A549 (cell line): ENCODE measurements at places on chromosomes 6 and 20. TPM values are rescaled to one million over a fixed set of nuclear protein-coding genes. Genes with fewer than 3 reads are reported as not detected.

DNA sequence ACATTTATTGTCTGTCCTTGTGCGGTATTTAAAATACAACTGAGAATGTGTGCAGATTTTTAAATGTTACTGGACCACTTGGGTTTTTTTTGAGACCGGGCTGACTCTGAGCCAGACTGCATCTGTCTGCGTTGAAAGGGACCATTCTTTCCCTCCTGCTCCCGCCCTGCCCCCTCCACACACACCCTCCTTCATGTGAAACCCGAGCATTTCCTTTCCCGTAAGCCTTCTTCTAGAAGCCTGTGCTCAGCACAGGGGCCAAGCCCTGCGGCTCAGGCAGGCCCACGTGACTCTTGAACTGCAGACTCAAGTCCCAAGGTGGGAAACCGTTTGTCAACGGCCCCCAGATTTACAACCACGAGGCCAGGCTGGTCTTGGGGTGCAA is 82.7 kb upstream of the FOXC1 start:
- no peak for DNase-seq

DNA sequence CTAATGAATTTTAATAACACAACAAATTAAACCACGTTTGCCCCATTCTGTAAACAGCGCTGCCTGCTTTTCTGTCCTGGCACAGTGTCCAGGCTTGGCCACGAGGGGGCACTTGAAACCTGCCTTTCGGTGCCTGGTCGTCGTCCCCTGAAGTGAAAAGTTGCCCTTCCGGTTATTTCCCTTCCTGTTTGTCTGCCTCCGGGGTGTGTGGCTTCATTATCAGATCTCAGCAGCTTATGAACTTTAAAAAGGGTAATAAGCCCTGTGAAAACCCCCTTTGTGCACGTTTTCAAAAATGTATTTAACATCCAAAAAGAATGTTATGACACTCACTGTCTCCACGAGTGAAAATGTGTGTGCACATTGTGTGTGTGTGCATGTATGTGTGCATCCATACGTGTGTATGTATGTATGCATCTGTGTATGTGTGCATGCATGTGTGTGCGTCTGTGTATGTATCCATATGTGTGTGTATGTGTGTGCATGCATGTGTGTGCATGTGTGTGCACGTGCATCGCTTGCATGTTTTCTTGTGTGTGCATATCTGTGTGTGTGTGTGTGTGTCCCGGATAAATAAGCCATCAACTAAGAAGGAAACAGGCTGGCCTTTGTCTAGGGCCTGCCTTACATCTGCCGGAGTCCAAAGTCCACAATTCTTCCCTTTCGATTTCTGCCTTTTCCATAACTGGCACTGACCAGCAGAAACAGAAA is 358.4 kb downstream of the THBS2 start:
- DNase-seq: peak; percentile 81

KCTD20 gene
- polyA plus RNA-seq: 16.8 to 18.1 TPM (median 17.8 TPM) in 3 replicates

GRCh38 chr6:45813943-45814342 is 201.7 kb downstream of the CLIC5 start:
- DNase-seq: no peak

GHRH gene
- polyA plus RNA-seq: not detected in 3 replicates

KIAA1755 gene
- polyA plus RNA-seq: 0.13 to 0.25 TPM (median 0.21 TPM) in 3 replicates

DNA sequence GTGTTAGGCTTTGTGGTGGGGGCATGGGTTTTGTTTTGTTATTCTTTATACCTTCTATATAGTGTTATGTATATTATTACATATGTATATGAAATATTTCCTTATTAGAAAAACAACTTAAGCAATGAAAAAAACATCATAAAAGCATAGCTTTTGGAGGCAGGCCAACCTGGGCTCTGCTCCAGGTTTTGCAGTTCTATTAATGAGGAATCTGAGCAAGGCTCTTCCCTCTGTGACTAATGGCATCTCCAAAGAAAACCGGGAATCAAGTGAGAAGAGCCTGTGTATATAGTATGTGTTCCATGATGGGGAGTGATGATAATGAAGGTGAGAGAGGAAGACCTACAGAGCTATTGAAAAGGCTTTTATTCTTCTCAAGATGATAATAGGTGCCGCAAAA is 291.1 kb downstream of the CLIC5 start:
- DNase-seq: no peak

- no peak for DNase-seq
These were observed 554.2 kb downstream of the CDH26 start for GRCh38 chr20:60512443-60512842.
